ENCODE measurements at places on chromosomes 1 and 21.
A peak's percentile ranks its signal among the peaks of the same experiment; 100 is the strongest.

DNA sequence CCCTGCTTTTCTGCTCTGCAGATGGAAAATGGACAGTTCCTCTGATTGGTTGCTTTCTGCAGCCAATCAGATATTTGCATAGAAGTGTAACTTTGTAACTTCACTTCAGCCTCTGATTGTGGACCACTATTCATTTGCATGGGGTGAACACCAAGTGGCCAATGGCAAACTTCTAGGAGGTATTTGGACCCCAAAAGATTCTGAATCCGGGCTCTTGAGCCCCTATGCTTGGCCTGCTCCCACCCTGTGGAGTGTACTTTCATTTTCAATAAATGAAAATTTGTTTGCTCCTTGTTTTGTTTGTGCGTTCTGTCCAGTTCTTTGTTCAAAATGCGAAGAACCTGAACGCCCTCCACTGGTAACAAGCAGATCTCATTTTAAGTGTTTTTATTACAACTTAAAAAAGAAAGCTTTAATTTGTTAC lies 6.4 kb upstream of the GSTM4 start:
- no peak for DNase-seq

DNA sequence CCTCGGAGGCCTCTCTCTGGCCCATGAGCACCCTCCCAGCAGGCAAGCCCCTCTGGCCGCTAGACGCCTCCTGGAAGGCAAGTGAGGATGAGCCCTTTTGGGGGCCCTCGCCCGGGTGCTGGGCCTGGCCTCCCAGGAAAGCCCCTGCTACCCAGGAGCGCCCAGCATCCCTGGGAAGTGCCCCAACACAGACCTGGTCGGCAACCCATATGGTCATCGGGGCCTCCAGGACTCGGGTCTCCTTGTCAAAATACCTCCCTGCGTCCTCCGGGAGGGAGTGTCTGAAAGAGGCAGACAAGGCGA lies 21.0 kb upstream of the TMEM52 start:
- DNase-seq, result no peak

GRCh38 chr1:156640842-156641706 lies 843 bp upstream of the BCAN start:
- peak; percentile 62 for DNase-seq

GRCh38 chr1:115898020-115898419 lies 57.1 kb upstream of the NHLH2 start:
- DNase-seq, result no peak

DNA sequence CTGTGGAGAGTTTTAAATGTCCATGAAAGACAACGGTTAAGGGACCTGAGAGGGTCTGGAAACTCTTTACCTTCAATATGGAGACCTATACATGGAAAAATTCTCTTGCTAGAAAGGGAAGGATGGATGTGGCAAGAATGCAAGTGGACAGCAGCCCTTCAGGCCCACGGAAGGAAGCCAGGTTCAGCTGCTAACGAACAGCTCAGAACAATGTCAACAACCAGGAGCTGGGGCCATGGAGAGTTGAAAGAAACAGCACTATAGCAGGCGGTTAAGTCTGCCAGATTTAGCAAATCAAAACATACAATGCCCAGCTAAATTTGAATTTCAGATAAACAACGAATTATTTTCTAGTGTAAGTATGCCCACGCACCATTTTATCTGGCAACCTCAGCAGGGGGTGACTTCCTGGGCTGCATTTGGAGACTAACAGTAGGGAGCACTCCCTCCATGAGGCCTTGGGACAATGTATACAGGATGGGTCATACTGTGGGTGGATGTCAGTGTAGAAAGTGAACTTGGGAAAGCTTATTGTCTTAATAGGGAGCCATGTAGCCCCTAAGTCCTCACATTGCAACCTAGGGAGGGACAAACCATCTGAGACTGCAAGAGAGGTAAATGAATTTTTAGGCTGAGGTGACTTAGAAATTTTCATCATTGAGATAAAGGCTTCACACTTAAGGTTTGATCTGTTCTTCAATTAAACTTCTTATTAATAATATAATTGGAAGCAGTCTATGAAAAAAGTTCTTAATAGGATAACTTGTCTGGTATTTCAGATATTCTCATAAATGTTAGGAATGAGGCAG lies 7.8 kb upstream of the H3-3A start:
- DNase-seq, result no peak

GRCh38 chr1:201167041-201167991 lies 13.0 kb upstream of the TMEM9 start:
- no peak for DNase-seq

GRCh38 chr1:161190962-161191521 lies 7.8 kb downstream of the ADAMTS4 start:
- peak; percentile 70 for DNase-seq

DNA sequence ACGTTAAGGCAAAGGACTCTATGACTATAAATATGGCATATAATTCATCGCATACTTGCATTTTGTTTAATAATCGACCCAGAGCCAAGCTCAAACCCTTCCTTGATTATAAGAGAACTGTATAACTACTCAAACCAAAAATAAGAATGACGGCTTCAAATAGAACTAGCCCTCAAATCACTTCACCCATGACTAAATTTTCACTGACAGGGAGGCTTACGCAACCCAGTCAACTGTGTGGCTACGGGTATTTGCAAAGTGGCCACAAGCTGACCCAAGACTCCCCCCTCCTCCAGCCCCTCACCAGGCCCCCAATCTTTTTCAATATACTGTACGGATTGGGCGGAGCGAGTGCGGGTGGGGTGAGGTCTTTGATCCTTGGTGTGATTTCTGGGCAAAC lies 268.3 kb downstream of the ASTN1 start:
- DNase-seq, result no peak

DNA sequence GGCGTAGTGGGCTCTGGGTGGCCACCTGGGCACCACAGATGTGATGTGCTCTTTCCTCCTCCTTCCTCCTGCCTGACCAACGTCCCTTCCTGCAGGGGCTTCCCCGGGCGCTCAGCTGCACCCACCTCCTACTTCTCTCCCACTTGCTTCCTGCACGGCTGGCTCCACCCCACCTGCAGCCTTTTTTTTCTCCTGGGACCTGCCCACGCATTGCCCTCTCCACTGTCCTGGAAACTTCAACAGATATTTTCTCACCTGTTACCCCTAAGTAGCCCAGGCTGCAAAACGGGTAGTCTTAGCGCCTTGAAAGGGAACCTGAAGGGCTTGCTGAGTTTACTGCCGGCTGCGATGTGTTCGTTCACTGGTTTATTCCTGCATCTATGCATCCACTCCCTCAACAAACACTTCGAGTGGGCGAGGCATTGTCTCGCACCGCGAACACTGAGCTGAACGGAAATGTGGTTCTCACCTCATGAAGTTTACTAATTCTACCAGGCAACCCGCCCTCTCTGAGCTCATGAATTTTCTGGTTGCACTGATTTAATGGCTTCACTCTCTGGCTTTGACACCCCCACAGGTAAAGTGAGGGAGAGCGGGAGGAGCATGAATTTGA lies 23.6 kb downstream of the ZBTB18 start:
- no peak for DNase-seq

- DNase-seq, result no peak
Measured at GRCh38 chr1:39144924-39145323, 59.6 kb upstream of the MACF1 start.

DNA sequence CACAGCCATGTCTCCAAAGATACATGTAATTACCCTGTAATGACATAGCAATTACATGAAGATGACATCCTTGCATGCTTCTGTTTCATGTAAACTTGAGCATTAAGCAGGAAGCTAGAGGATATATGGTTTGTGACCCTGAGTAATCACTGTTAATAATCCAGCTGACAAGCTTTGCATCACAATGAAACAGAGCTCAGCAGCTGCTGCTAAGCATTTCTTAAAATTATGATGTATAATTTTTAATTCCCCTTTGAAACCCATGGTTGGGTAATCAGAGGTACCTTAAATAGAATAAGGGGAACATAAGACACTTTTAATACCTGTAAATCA lies 293.5 kb downstream of the NTNG1 start:
- DNase-seq, result no peak

- DNase-seq, result no peak
Measured at GRCh38 chr1:161088587-161089110, 709 bp downstream of the NECTIN4 start.

- no peak for DNase-seq
Measured at GRCh38 chr1:175188936-175189335, 3.6 kb downstream of the KIAA0040 start.

DNA sequence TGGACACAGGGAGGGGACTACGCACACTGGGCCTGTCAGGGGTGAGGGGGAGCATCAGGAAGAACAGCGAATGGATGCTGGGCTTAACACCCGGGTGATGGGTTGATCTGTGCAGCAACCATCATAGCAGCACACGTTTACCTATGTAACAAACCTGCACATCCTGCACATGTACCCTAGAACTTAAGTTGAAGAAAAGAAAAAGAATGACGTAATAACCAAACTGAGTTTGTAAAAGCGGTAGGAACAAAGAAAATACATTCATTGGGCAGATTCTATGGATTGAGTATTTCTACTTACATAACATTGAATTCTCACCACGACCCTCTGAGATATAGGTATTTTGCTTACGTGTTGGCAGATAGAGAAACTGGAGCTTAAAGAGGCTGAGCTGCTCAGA lies 468.4 kb downstream of the TTLL7 start:
- no peak for DNase-seq

DNA sequence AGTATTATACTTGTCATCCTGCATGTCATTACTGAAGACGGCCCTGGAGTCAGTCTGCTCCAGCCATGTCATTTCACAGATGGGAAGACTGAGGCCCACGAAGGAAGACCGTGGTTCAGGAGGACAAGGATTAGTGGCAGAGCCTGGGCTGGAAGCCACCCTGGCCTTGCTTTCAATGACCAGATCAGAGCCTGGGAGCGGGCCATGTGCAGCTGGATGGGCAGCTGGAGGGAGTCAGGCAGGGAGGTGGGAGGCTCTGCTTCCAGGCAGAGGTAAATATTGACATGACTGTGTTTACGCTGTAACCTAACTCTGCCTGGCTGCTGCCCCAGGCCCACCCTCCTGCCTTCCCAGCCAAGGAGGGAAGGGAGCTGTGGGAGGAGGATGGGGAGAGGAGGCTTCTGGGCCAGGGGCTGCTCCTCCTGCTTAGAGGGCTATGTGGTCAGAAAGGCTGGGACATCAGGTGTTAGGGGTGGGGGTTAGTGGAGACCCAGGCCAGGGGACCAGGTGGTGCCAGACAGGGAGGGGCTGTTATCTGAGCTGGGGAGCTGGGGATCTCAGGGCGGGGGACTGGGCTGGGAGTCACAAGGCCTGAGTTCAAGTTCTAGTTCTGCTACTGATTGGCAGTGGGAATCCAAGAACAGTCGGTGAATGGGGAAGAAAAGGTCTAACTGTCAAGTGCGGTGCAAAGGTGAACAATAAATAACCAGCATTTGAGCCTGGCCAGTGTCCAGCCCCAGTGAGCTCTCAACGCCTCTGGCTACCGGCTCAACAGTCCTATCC lies 48.5 kb upstream of the ECE1 start:
- no peak for DNase-seq

DNA sequence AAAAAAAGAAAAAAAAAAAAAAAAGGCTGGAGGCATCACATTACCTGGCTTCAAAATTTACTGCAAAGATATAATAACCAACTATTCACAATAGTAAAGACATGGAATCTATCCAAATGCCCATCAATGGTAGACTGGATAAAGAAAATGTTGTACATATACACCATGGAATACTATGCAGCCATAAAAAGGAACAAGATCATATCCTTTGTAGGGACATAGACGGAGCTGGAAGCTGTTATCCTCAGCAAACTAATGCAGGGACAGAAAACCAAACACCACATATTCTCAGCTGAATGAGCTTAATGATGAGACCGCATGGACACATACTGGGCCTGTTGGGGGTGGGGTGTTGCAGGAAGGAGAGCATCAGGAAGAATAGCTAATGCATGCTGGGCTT lies 330.5 kb downstream of the SRGAP2C start:
- no peak for DNase-seq

- no peak for DNase-seq
Measured at GRCh38 chr1:225816643-225817538, 7.0 kb downstream of the EPHX1 start.

DNA sequence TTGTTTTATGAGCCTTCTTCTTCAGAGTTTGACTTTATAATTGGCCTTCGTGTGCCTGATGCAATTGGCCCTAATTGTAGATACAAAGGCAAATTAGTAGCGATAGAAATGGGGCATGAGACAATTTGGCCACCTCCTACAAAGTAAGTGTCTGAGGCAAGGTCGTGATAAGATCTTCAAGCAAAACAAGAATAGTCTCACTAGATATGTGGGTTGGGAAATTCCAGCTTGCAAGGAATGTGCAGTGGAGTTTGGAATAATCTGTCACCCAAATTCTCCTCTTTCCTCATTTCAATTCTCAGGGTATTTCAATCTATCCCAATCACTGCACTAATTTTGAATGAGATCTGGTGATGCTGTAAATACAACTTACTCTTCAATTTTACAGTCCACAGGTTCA lies 11.4 kb upstream of the TSNAX start:
- no peak for DNase-seq

- DNase-seq, result peak; percentile 72
Measured at GRCh38 chr1:56578963-56579875, at the start of gene PLPP3. PLPP3 (minus strand) TSS chr1:56579563; CDS start chr1:56579016, 547 bp downstream.

- DNase-seq, result no peak
Measured at GRCh38 chr1:83064589-83065242, 934.2 kb downstream of the TTLL7 start.

- DNase-seq, result no peak
Measured at GRCh38 chr1:7007902-7008301, 222.6 kb downstream of the CAMTA1 start.

DNA sequence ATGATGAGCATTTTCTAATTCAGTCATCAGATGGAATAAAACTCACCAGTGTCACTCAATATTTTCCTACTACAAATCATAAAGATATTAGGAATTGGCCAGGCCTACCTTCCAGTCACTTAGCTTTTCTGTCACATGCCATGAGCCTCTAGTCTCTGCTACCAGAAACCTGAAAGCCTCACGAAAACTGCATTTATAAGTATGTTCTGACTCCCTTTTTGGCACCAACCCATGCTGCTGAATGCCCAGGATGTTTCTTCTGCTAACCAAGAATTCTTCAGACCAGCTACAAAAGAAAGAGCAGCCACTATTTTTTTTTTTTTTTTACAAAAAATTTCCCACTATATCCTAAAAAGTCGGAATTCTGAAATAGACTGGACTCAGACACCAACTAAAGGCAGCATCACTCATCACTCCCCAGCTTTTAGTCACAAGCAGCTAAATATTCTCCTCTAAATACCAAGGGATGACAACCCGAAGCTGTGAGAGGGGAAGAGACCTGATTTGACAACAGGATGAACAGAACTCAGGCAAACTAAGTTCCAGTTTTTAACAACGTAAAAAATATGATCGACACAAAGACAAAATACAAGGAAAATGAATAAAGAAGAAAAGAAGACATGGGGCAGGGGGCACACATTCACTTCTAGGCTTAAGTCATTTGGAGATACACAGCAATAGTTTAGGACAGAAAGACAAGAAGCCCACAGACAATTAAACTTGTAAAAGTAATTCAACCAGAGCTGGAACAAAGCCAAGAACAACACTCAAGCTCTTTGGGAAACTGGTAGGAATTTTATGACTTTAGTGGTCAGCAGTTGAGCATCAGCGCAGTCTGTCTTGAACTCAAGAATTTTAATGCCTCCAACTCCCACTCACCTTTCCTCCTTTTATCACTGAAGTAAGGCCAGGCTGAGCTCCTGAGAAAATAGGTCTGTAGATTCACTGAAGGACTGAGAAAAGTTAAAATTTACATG lies 1.7 kb downstream of the DCAF8 start:
- DNase-seq, result no peak

- DNase-seq, result no peak
Measured at GRCh38 chr1:57319165-57319564, 104.7 kb downstream of the DAB1 start.

All from dorsolateral prefrontal cortex (tissue), 122 donors.